Activated CD8-positive, alpha-beta memory T cell treated with anti-CD3 and anti-CD28 coated beads, Interleukin-2, amount 10 ng/mL, durations not matched to agents 7 days and 5 days (primary cell): ENCODE measurements at places on chromosomes 12 and 14. TPM values are rescaled to one million over a fixed set of nuclear protein-coding genes. Genes with fewer than 3 reads are reported as not detected.

- DNase-seq: no peak
Measured at GRCh38 chr14:71682337-71682736, 249.9 kb upstream of the RGS6 start.

GRCh38 chr14:92922155-92922735, 705 bp upstream of the CHGA start:
- no peak for DNase-seq

- peak; percentile 89 for DNase-seq
Measured at GRCh38 chr14:89504602-89505313, 87.7 kb upstream of the FOXN3 start.

Gene L2HGDH
- total RNA-seq: 15.0 TPM

Gene TSHR
- not detected for total RNA-seq

- DNase-seq: no peak
Measured at GRCh38 chr14:83207550-83207949, 1673.9 kb upstream of the SEL1L start.

DNA sequence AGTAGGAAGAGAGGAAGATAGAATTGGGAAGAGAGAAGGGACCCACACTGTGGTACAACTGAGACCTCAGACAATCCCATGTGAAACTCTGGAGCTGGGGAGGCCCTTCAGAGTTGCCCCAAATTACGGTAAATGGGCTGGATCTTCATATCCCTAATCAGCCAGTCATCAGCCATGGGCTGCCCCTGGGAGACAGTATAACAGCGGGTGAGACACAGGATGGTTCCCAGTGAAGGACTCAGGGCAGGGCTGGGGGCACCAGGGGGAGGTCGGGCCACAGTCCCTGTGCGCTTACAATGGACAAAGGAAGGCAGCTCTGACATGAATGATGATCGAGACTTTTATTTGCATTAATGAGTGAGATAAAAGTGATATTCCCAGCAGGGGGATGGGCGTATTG, 74.2 kb upstream of the BDKRB2 start:
- no peak for DNase-seq

Gene ISCA2
- 20.9 TPM for total RNA-seq

- no peak for DNase-seq
Measured at GRCh38 chr14:57865066-57865402, 858 bp downstream of the SLC35F4 start.

Gene IL22
- total RNA-seq: 0.61 TPM

GRCh38 chr12:104956870-104957718, 996 bp downstream of the SLC41A2 start:
- DNase-seq: no peak

DNA sequence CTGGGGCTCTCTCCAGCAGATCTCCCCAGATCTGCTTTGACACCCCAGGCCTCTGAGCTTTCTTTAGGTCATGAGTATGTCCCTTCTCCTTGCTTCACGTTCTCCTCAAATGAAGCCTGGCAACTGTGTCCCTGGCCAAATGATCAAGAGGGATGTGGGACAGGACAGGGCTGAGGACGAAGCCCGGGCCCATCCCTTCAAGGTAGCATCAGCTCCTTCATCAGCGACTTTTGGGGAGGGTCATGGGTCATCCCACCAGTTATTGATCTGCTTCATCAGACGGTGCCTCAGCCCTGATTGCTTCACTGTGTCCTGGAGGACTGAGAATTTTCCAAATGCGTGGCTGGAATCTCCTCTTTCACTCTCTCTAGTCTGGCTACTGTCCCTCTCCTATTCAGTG, 32.3 kb downstream of the ACADS start:
- no peak for DNase-seq

GRCh38 chr12:123435636-123436016, 858 bp downstream of the RILPL2 start:
- no peak for DNase-seq

DNA sequence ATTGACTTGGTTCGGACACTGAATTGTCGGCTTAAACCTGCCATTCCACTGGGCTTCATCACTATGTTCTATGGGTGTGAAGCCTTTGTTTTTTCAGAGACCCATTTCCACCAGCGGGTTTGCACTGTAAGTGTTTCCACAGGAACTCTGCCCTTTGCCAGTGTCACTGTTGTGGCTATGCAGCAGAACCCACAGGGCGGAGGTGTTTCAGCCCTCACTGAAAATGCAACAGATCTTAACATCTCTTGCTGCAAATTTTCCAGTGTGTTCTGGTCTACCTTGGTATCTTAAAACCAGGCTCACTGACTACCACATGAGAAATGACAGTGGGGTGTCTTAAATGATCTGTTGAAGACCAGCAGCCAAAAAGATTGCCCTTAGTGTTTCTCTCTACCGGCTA, 21.1 kb downstream of the PRKCH start:
- peak; percentile 95 for DNase-seq

DNA sequence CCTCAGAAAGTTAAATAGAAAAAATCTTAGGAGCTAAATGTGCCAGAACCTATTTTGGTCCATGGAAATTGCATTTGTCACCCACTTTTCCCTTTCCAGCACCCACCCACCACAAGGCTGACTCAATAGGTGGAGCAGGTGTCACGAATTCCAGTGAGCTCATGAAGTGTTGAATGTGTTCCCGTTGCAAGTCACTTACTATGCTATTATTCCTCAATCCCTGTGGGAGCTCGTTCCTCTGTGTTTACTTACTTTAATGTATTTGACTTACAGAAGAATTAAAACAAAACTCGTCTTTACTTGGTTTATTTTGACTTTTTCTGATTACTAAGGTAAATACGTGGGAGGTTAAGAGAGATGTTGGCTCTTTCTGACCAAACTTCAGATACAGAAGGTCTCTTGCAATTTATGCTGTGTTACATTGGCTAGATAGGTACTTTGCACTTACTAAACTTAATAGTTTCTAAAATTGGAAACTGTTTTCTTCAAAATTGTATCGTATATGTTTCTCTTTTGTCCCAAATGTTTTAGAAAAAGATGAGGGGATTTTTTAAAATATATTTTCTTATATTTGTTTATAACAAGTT, 269.4 kb upstream of the NOVA1 start:
- no peak for DNase-seq

Gene MSI1
- not detected for total RNA-seq

DNA sequence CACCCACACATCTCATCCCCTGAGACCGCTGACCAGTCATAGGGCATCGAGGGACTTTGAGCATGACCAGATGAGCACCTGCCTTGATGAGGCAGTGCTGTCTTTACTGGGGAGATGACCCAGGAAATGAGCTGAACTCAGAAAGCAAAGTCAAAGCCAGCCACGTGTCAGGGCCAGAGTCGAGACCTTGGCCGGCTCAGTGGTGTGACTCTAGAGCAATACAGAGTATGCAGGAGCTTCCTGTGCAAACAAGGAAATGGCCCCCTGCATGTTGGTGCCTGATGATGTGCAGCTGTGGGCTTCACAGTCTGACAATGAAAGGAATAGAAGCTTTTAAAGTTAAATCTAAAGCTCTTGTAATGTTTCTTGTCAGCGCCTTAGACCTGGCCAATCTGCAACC, 332.9 kb downstream of the PCNX1 start:
- DNase-seq: no peak

Gene NOC4L
- total RNA-seq: 42.9 TPM

GRCh38 chr14:23043754-23044153, 1.7 kb downstream of the PSMB11 start:
- DNase-seq: no peak

Gene C1R
- total RNA-seq: 4.0 TPM

Gene RIMKLB
- total RNA-seq: 1.1 TPM

DNA sequence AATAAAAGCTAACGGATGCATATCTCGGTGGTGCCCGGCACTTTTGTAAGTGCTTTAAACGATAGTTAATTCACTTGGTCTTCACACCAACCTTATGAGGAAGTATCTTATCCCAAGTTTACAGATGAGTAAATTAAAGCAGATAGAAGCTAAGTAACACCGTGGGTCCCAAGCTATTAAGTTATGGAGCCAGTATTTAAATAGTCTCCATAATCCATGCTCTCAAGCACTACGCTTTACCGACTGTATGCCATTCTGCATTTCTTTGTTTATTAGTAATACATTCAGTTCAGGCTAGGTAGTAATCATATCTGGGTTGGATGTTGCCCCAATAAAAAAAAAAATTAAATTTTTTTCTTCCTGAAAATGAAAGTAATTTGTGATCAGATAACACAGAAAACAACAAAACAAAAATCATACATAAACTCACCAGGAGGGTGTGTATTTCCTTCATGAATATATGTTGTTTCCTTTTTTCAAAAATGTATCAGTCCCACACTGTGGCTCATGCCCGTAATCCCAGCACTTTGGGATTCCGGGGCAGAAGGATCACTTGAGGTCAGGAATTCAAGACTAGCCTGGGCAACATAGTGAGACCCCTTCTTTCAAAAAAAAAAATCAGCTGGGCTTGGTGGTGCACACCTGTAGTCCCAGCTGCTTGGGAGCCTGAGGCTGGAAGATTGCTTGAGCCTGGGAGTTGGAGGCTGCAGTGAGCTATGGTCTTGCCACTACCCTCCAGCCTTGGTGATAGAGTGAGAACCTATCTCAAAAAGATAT, 1.4 kb upstream of the M6PR start:
- DNase-seq: no peak

DNA sequence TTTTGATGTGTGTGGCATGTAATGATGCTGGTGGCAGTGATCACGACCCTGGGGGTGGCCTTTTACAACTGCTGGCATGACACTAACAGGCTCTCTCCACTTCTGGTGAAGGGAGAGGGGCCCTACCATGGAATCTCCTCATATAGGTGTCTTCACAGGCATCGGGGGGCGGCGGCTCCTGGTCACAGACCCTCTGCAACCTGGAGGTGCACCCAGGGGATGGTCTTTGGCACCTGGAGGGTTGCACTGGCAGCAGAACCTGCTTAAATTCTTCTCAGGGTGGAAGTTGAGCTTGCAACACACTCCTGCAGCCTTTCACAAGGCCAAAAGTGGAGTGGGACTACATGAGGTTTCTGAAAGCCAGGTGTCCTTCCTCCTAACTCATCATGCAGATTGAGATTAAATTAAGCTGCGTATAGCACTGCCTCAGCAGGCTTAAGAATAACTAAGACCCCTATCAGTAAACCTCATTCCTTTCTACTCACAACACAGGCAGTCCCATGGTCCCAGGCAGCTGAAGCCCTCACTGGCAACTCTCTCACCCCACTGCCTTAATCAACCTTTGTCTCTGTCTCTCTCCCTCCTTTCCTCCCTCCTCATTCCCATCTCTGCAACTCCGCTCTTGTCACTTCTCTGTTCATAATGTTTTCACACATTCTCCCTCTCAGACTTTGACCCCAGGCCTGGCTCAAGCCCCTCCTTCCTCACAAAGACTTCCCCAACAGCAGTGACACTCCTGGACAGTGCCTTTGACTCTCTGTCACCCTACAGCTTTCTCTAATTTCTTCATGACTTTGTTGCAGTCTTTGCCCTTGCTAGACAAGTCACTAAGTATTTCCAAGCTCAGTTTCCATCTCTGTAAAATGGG, 18.9 kb downstream of the NID2 start:
- no peak for DNase-seq

GRCh38 chr12:96652870-96653269, 163.5 kb downstream of the CFAP54 start:
- no peak for DNase-seq

DNA sequence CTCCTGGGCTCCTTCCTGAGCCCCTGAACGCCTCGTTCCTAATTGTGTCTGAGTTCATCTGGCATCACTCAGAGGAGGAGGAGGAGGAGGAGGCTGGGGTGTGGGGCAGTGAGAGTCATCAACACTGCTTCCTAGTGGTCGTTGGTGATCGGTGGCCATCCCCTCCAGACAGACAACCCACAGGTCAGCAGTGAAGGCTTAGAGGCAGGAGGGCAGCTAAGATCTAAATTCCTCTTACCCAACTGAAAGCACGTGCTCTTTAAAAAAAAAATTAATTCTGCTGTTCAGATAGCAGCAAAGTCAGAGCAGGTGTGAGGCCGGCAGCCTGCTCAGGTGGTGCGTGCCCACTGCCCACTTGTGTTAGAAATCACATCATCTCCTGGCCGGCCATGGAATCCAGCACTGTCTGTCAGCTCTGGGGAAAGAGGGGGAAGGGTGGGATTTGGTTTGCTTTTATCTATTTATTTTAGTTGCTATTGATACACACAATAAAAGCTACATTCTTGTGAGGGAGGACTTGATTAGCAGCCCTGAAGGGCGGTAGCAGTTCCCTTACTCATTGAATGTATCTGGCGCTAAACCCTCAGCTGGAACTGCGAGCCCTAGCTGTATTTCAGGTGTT, 46.6 kb downstream of the PPP2R5C start:
- DNase-seq: no peak

DNA sequence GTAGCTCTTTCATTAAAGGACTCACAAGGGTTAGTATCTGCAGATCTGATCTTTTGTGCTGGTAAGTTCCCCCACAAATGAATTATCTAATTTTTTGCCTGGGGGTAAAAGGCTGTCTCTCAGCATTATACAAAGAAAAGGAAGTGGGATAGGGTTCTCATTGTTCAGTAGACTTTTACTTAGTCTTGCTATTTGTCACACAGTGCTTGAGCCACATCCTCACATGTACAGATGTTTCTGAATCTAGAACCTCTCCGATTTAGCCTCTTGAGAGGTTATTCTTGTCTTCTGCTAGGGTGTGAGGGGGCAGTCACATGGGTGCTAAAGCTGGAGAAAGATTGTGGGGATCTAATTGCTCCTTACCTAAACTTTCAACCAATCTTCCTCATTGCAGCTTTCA, 93.0 kb downstream of the SLC41A2 start:
- DNase-seq: no peak

DNA sequence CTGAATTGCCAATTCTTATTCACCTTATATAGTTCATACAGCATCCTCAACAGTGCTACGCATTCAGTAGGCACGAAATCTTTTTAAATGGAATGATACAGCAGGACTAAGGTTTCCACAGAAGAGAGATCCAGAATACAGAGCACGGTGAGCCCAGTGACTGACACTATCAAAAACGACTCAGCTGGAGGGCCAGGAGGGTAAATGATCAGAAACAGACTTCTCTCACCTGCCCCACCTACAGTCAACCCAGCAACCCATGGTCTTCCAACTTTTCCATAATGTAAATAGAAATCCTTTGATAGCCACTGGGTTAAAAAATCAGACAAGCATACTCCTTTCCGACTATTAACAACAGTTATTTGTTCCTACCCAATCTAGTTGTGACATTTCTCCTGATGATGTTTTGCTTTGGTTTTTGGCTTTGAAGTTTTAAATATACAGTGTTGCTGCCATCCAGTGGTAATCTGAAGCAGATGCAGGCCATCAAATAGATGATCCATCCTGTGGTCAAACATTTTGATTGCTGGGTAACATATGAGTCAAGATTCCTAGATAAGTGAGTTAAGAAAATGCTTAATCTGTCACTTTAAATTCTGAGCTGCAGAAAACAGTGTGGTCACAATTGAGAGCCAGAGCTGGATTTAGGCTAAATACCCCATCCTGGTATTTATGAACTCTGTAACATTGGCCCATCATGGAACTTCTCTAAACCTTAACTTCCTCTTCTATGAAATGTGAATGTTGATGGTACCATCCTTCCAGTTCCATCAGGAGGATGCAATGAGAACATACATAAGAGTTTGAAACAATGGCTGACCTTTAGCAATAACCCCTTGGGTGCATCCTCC, 42.0 kb downstream of the GPHB5 start:
- no peak for DNase-seq

Gene NGB
- not detected for total RNA-seq

GRCh38 chr12:94879542-94879941, 124.0 kb downstream of the NDUFA12 start:
- no peak for DNase-seq
